ENCODE measurements at places on chromosomes 3 and 15.
A peak's percentile ranks its signal among the peaks of the same experiment; 100 is the strongest.

DNA sequence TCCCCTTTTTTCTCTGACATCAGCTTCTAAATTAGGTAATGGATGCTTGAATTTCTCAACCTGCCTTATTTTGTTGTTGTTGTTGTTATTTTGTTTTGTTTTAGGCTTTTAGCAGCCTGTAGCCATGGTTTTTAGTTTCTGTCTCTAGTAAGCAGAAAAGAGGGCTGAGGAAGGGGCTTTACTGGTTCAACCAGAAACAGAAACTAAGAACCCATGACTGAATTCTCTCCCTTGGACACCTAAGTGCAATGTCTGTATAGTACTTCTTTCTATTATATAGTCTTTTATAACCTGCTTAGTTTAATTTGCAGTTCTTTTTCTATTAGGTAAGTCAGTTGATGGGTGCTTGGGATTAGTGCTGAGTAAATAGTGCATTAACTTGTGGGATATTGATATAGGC, 129.0 kb downstream of the BBX start:
- no peak for DNase-seq

DNA sequence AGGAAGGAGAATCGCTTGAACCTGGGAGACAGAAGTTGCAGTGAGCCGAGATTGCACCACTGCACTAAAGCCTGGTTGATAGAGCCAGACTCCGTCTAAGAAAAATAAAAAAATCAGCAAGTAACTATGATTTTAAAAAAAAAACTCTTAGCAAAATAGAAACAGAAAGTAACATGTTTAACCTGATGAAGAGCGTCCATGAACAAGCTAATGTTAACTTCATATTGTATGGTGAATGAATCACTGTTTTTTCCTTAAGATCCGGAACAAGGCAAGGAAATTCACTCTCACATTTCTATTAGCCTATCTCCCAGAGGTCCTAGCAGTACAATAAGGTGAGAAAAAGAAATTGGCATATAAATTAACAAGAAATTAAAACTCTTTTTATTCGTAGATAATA, 69.0 kb downstream of the RFX7 start:
- DNase-seq = no peak

DNA sequence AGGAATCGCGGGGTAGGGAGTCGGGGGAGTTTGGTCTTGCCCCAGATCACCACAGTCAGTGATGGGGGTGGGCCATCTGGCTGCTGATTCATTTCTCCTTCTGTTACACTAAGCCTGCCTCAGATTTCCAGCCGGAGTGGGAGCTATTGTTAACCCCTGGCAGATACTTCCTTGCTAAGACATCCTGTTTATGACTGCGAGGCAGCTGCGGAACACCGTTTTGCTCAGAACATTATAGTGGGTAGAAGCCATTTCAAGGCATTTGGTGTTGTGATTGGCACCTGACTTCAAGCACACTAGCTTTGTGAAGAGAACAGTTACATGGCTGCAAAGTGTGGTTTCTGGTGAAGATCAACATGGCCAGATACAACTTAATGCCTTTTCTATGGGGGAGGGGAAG, 73.8 kb downstream of the FLNB start:
- DNase-seq = no peak

DNA sequence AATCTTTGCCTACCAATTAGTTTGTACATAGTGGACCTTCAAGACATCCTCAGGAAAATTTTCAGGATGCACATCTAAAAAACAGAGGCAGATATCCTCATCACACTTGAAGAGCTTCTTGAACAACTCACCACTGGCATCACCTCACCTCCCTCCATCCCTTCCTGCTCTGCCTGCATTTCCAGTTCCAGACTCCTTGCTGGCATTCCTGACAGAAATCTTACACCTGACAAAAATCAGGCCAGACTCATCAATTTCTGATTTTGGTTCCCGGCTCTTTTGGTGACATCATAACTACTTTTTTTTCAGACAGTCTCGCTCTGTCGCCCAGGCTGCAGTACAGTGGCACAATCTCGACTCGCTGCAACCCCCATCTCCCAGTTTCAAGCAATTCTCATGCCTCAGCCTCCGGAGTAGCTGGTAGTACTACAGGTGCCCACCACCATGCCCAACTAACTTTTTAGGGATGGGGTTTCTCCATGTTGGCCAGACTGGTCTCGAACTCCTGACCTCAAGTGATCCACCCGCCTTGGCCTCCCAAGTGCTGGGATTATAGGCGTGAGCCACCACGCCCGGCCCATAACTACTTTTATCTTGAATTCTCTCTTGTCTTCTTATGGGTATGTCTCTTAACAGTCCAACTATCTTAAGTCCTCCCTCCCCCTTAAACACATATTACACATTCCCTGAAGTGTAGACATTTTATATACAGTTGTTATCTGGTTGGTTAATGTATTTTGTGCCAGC, 216.6 kb upstream of the IL12A start:
- no peak for DNase-seq

DNA sequence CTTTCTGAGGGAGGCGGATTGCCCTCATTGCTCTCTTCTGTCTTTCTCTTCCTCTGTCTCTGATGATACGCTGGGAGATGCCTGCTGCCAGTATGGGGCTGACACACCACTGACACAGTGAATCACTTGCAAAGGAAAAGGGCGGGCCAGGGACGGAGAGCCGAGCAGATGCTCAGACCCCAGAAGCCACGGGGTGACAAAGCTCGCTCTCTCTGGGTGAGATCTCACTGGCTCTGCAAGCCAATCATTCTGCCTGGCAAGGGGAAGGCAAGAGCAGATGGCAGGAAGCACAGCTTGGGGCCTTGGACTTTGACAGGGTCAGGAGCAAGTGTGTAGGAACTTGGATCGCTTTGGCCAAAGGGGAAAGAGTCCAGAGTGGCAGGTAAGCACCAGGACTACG, 198.7 kb downstream of the NTRK3 start:
- DNase-seq = no peak

GRCh38 chr3:116425126-116425525, 20.2 kb downstream of the LSAMP start:
- DNase-seq = no peak

DNA sequence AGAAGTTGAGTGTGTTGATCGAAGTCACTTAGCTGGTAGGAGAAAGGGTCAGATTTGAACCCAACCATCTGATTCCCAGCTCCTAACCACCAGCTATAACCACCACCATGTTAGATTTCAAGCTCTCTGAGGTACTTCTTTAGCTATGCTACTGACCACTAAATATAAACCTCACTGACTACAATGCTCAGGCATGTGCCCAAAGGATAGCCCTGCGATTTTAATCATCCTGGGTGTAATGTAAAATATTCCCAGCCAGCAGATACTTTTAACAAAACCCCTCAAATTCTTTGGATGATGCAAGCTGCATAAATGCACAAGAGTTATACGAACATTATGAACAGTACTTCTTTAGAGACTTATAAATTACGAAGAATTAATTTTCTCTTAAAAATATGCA, 115.2 kb upstream of the TSC22D2 start:
- no peak for DNase-seq

GRCh38 chr3:142963234-142963515, 299 bp downstream of the PAQR9 start:
- no peak for DNase-seq

GRCh38 chr15:56553486-56553885, 88.5 kb upstream of the MNS1 start:
- DNase-seq = no peak

DNA sequence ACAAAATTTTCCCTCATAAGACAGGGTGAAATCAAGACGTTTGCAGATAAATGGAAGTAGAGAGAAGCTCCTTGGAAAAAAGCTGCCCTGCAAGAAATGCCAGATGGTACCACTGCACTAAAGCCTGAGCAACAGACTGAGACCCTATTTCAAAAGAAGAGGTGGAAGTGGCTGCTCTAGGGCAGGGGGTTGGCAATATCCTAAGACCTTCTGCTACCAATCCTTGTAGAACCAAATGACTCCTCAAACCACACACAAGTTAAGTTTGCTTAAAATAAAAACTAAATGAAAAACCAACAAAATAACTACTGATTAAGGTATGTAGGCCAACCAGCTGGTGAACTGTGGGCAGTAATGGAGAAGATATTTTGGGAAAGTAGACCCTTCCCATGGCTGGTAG, 21.3 kb downstream of the RAB43 start:
- DNase-seq = no peak

GRCh38 chr3:188241072-188241471, 87.1 kb downstream of the LPP start:
- no peak for DNase-seq

GRCh38 chr3:190886945-190887344, 24.5 kb upstream of the GMNC start:
- no peak for DNase-seq

GRCh38 chr15:83289160-83289559, 4.7 kb upstream of the BNC1 start:
- no peak for DNase-seq

GRCh38 chr3:190695225-190695624, 167.3 kb downstream of the GMNC start:
- DNase-seq = no peak

- DNase-seq = no peak
Observed at GRCh38 chr3:4763604-4764247, 215.5 kb upstream of the BHLHE40 start.

DNA sequence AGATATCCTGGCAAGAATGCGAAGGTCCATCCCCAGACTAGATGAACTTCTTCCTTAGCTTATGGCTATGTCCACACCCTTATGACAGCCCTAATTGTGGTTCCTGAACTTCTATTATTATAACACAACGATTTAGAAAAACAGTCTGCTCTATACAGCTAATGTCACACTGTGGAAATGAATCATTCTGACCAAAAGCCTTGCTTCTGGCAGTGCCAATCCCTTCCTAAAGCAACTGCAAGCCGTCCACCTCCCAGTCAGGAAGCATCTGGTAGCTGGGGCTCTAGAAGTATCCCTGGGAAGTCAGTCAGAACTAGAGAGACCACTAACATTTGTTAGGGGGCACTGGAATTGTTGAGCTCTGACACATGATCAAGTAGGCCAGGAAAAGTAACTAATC, 45.0 kb downstream of the MYO5A start:
- DNase-seq = no peak

DNA sequence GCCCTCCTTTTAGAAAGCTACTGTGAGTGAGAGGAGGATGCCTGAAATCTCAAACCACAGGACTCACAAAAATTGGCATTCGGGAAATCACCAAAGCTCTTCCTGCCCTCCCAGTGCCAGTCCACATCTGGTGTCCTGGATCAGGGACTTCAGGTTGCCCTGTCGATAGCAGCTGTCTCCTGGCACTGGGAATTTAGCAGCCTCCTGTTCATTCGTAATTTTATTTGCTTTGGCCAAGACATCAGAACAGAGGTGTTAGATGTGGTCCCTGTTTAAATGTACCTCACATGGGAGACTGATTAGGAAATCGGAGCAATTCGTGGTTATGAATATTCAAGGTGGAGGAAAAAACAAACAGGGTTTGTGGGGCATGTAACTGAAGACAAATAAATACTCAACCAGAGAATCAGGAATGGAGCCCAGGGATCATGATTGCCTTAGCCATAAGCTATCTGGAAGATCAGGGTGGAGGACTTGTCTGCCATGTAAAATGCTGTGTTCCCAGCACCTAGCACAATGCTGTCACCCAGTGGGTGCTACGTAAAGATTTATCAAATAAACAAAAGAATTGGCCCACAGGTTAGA, 265.2 kb upstream of the PROK2 start:
- DNase-seq = no peak

- DNase-seq = no peak
Observed at GRCh38 chr15:26438718-26439117, 334.1 kb downstream of the GABRB3 start.

- no peak for DNase-seq
Observed at GRCh38 chr3:120093119-120093910, 932 bp downstream of the GSK3B start.

DNA sequence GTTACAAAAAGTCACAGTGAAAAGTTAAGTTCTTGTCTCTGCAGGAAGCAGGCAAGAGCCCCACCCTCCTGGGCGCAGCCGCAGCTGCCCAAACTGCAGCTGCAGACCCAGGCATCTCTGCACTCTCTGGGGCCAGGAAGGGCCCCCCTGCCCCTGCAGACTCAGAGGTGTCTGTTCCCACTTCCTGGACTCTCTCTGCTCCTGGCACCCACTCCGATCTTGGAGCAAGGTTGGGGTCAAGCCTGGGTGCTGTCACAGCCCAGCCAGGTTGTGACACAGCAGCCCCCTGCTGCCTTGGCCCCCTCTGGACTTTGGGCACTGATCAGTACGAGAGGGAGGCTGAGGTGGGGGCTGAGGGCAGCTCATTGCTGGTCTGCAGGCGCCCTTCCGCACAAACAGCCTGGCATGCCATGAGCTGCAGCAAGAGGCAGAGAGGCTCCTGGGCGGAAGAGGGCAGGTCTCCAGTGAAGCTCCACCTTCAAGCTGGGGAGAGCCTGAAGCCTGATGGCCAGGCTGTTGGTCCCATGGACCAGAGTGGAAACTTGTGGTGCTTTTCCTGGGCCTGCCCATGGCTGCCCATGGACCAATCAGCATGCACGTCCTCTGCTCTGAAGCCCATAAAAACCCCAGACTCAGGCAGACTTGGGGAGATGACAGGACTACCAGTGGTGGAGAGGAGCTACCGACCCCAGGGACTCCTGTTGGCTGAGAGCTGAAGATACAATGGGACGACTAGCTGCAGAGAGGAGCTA, 42.9 kb upstream of the LRRFIP2 start:
- DNase-seq = no peak

DNA sequence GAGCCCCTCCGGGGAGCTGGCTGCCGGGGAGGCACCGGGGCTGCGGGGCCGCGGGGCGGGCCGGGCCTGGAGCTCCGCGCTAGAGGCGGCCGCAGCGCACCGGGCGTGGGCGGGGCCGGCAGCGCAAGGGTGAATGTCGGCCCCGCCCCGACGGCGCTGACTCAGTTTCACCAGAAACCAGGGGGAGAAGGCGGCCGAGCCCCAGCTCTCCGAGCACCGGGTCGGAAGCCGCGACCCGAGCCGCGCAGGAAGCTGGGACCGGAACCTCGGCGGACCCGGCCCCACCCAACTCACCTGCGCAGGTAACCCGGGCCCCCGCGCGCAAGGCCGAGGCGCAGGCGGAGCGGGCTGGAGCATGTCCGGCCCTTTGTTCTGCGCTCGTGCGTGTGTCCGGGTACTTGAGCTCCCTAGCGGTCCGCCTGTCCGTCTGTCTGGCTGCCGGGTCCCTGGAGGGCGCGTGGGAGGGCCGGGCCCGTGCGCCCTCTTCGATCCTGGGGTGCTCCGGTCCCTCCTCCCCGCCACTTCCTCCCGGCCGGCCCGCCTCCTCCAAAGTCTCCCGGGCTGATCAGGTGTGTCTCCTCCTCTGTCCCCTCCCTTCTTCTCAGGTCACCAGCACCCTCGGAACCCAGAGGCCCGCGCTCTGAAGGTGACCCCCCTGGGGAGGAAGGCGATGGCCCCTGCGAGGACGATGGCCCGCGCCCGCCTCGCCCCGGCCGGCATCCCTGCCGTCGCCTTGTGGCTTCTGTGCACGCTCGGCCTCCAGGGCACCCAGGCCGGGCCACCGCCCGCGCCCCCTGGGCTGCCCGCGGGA, at the start of gene SPINT1:
Gene SPINT1, plus strand, starts transcription at position 164 of the 811 bp plus-strand sequence. Its CDS starts 507 bp downstream, at position 671.
- peak; percentile 25 for DNase-seq
